ENCODE measurements at places on chromosomes 16 and 17.

DNA sequence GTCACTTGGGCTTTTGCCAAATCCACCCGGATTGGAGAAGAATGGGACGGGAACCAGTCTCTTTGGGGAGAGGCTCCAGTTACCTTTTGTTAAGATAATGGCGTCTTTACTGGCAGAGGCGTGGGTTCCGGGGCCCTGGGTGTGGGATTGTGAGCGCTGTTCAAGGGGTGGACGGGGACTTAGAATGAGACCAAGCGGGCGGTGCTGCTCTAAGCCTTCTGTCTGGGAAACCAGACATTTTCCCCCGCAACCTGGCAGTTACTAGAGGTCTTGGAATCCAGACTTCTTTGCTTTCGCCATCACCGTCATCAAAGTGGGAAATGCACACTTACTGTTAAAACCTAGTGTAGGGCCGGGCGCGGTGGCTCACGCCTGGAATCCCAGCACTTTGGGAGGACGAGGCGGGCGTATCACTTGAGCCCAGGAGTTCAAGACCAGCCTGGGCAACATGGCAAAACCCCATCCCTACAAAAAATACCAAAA lies 706 bp downstream of the TEN1 start:
- peak; percentile 55 for DNase-seq

DNA sequence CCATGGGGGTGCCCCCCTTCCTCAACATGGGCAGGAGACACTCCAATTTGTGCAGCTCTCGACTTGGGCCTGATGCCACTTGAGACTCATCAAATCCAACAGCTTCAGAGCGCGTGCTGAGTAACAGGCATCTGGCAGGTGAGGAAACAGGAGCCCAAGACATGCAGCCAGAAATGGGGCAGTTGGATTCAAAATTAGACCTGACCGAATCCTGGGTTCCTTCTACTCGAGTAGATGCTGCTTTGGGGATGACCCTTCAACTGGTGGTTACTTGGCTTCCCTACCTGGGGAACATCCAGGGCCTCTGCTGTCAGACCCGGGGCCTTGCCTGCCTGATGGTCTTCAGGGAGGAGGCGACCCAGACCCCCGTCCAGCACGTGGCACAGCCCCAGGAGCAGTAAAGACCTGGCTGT lies 488 bp upstream of the NTN3 start:
- DNase-seq: no peak

- DNase-seq: no peak
Observed at GRCh38 chr16:8796469-8797363, 723 bp downstream of the TMEM186 start.

GRCh38 chr16:67277999-67278772 lies 1.1 kb upstream of the PLEKHG4 start:
- DNase-seq: peak; percentile 79

DNA sequence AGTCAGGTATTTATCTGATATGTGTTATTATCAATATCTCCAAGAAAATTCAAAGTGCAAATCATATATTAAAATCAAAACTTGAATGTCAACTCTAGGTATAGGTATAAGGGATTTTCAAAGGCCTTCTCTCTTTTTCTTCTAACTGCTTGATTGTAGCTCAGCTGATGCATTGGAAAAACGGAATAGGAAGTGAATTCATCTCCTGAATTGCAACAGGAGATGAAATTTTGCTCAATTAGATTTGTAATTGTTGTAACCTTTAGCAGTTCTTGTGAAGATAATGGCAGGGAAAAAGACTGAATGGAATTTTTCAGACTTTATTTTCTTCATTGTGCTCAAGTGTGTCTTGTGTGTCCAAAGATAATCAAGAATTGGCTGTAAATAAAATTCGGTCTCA lies 190.2 kb upstream of the KCNJ16 start:
- no peak for DNase-seq

DNA sequence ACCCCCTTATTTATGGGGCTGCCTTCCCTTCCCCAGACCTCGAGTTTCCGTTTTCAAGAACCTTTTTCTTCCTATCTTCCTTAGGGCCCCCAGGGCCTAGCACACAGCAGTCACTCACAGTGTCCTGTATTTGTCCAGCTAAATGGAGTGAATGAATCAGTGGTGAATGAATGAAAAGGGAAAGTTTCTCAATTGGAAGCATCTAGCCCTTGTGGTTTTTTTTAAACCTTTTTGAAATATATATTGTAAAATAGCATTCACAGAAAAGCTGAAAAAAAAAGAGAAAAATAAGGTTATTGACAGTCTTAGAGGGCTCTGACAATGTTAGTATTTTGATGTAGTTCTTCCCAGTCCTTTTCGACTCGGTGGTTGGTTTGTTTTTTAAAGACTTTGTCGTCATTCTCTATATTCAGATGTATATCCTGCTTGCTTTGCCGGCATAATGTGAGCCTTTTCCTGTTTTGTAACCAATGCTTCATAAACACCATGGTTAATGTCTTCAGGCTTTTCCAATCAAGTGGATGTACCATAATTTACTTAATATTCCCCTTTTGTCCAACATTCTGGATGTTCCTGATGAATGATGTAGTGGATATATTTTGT lies 45.3 kb downstream of the RAI1 start:
- DNase-seq: no peak

GRCh38 chr17:51646539-51646938 lies 386.2 kb downstream of the UTP18 start:
- no peak for DNase-seq

- no peak for DNase-seq
Observed at GRCh38 chr17:68106085-68106484, 70.5 kb downstream of the KPNA2 start.

DNA sequence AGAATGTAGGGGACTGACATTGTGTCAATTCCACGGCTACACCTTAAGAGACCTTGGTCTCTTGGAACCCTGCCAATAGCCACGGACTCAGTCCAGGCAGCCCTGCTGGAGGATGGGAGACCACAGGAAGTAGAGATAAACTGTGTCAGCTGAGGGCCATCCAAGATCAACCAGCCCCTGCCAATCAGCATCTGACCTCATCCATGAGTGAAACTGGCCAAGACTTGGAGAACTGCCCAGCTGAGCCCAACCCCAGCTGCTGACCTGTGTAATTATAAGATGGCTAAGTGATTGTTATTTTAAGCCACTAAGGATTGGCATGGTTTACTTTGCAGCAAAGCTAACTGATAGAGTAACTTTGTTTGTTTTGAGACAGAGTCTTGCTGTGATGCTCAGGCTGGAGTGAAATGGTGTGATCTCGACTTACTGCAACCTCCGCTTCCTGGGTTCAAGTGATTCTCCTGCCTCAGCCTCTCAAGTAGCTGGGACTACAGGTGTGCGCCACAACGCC lies 13.3 kb upstream of the YWHAE start:
- DNase-seq: peak; percentile 71

GRCh38 chr16:6993544-6993943 lies 339.1 kb upstream of the RBFOX1 start:
- DNase-seq: no peak

DNA sequence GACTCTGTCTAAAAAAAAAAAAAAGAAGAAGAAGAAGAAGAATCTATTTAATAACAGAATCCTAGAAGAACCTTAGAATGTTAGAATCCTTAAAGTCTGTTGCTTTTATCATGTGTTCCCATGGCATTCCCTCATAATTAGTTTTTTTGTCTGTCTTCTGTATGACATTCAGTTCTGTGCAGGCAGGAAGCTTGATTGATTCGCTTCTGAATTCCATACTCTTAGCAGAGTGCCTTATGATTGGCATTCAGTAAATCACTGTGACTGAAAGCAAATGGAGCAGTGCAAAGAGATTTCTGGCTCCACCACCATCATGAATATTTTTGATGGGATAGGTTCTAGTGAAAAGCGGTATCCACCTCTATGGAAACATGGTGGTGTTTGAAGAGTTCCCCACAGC lies 1065.9 kb upstream of the RBFOX1 start:
- no peak for DNase-seq

Measured in HCEC 1CT (cell line).